ENCODE measurements at places on chromosomes 11 and 22.

DNA sequence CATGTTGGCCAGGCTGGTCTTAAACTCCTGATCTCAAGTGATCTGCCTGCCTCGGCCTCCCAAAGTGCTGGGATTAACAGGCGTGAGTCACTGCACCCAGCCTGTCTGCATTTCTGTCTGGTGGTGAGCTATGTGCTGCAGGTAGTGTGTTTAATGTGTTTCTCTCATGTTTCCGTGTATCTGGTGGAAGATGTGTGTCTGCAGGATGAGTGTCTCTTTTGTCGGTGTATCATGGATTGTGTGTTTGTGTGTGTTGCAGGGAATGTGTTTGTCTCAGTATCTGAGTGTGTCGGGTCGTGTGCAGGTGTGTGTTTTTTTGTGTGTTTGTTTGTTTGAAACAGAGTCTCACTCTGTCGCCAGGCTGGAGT is 16.1 kb downstream of the SCARF2 start:
- no peak for DNase-seq

- no peak for DNase-seq
Measured at GRCh38 chr11:56910046-56910773, 78.5 kb upstream of the OR5AK2 start.

DNA sequence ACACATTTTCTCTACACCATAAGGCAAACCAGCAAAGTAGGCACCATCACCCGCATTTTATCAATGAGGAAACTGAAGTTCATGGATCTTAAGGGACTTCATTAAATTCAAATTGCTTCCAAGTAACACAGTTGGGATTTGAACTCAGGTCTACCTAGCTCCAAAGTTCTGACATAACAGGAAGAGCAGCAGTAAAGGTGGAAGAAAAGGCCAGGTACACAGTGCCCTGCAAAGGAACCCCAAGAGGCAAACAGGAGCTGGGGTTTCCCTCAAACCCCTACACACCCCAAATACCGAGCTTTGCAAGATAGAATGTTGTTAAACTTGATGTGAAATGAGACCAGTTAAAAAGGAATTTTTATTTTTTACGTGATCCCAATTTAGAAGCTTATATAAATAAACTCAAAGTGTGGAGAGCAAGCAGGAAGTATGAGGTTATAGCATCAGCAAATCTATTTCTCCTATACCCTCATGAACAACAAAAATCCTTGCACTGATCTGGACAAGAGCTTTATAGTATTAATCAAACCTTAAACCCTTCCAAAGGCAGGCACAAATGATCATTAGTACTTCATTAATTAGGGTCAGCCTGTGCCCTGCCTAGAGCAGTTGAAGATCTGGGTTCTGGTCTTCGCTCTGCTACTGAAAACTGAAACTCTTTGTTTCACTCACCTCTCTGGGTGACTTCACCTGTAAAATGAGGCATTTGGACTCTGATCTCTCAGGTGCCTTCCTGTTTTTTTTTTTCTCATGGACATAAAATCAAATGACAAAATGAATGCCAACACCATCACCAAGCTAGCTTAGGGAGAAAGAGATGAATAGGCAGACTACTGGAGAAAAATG is 36.5 kb downstream of the SYTL2 start:
- no peak for DNase-seq

- DNase-seq: no peak
Measured at GRCh38 chr22:29782061-29782845, 15.1 kb downstream of the UQCR10 start.

DNA sequence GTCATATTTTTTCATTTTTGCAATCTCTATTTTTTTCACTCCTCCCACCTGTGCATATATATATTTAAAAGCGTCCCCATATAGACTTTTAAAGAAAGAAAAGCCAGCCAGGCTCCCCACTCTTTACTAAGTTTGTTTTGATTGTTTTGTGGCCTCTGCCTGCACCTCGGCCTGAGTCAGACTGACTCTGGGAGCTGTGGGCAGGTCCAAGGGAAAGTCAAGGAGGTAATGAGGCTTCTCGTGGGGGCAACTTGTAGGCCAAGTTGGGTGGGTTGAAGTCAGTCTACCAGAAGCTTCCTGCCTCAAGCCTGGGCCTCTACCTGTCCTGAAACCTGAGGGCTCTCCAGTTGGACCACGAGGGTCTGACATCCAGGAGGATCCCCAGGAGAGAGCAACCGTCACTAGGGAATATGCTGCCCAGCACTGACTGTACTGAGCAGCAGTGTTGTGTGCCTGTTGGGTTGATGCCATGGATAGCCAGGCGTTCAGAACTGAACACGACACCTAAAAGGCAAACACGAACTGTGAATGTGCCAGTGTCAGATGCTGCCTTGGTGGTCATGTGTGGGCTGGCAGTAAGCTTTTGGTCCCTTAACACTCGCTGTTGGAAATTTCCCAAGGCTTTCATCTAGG is 58.8 kb downstream of the BMAL1 start:
- DNase-seq: no peak

GRCh38 chr11:16126362-16126761 is 230.0 kb downstream of the SOX6 start:
- DNase-seq: no peak

DNA sequence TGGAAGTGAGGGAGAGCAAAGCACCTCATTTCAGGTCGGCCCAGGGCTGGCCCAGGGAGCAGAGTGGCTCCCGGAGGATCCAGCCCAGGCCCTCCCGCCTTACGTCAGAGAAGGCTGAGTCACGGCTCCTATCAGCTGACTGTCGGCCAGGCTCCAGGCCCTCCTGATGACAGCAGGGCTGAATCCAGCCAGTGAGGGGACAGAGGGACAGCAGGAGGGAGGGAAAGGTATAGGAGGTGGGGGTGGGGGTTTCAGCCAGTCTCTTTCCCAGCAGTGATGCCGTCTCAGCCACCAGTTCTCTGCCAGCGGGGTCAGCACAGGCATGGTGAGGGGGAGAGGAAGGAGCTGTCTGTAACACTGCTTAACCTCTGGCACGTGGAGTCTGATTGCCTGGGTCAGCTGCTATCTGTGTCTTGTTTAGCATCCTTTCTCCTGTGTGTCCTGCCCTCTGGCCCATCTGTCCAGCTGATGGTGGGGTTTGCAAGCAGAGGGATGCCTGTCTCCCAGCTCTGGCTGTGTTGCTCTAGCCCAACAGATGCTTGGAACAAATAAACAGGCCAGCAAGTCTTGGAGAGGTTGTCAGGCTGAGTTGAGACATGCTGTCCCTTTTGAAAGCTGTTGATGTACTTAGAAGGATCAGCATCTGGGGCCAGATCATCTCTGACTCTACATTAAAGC is 74.0 kb downstream of the ADAMTS15 start:
- DNase-seq: no peak

- no peak for DNase-seq
Measured at GRCh38 chr22:21443057-21443734, 24.0 kb upstream of the TMEM191C start.

- no peak for DNase-seq
Measured at GRCh38 chr11:3226846-3227567, 5.2 kb downstream of the MRGPRE start.

DNA sequence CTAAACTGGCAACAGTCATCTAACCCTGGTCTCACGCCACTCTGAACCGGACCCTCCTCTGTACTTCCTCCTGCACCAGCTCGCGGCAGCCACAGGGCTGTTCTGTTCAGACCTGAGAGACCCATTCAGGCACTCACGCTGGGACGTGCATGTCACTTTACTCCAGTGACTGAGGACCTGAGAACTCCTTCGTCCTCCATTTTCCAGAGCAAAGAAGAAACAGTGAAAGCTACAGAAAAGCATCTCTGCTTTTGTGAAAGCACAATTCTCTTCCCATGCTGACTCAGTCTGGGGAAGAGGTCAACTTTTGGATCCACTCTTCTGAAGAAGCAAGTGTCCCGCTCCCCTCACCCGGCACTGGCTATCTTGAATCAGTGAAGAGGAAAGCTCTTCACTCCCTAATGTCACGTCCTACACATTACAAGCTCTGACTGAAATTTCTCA is 24.5 kb downstream of the PISD start:
- no peak for DNase-seq

DNA sequence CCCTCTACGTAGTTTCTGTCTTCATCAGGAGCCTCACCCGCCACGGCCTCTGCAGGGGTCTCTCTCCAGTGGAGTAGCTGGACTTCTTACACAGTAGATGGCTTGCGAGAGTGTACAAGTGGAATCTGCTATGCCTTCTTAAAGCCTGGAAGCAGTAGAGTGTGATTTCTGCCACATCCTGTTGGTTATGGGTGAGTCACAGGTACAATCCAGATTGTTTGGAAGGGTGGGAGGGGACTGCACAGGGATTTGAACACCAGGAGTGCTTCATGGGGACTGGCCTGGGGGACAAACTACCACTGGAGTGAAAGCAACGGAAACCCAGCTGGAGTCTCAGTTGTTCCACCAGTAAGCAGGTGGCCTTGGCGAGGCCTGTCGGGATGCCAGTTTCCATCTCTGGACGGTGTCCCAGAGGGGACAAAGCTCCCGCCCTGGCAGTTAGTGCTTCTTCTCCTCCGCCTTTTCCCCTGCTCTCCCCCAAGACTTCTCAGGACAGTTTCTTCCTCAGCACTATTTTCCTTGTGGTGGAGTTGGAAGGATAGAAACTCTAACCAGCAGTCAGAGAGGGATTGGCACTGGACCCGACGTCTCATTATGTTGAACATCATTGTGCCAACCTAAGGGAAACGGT is 85.0 kb upstream of the RCN1 start:
- DNase-seq: no peak

DNA sequence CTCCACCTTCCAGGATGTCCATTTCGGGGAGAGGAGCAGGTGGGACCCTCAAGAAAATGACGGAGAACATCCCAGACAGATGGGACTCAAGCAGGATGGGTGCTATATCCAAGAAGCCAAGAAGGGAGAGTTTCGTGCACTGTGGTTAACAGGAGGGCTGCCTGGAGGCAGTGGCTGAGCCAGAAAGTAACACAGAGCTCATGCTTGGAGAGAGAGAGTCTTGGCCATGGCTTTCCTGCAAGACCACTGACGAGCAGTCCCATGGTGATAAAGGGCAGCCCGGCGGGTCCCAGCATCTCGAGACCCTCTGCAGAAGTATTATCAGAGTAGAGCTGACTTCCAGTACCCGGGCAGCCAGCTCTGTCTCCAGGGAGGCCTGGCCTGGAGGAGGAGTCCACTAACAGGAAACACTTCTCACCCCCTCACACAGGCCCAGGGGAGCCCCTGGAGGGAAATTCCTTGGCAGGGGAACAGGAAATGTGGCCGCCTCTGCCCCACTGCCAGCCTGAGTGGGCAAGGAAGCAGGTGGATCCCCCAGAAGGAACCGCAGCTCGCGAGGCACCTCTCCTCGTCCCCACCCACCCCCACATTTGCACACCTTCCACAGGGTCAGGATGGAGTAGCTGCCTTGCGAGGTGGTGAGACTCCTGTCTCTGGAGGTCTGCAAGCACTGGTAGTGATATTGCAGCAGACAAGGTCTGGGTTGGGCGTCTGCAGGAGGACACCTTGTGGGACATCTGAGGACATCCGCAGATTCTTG is 32.2 kb downstream of the CYTH4 start:
- no peak for DNase-seq

GRCh38 chr11:86443415-86443814 is 68.7 kb downstream of the CCDC81 start:
- no peak for DNase-seq

GRCh38 chr22:42090596-42091454 is at the start of gene NDUFA6:
Gene NDUFA6, minus strand, starts transcription at chr22:42090772. Its CDS starts 28 bp downstream, at chr22:42090744.
- DNase-seq: peak; percentile 96

DNA sequence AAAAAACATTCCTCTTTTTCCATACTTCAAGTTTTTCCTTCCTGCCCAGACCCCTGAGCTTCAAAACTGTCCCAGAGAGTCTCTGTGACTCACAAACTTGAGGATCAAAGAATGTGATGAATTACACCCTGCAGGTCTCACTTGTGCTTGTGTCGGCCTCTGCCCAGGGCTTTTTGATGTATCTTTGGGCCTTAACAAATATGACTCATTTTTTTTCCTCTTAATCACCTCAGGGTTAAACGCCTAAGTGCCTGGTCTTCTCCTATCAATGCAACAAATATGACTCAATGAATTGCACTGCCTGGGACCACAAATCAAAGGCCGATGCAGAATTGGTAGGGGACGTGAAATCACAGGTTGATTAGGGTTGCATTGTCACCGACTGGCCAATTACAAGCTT is 267.7 kb downstream of the LARGE1 start:
- no peak for DNase-seq

DNA sequence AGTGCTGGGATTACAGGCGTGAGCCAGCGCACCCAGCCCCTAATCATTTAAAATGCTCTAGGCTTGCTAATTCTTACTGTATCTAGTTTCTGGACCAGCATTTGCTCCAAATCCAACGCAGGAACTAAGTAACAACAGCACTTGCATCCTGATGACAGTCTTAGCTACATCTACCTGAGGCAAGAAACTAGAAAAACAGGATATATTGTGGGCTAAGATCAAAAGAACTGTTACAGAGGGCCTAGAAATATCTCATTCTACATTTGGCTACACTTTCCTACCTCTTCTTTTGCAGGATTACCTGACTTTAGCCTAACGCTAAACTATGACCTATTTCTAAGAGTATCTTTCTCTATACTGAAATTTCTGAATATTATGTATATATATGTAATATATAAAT is 7.8 kb downstream of the DCDC1 start:
- no peak for DNase-seq

- DNase-seq: no peak
Measured at GRCh38 chr11:79066456-79067351, 374.1 kb downstream of the TENM4 start.

- DNase-seq: no peak
Measured at GRCh38 chr11:6544921-6545850, 48.1 kb downstream of the DNHD1 start.

DNA sequence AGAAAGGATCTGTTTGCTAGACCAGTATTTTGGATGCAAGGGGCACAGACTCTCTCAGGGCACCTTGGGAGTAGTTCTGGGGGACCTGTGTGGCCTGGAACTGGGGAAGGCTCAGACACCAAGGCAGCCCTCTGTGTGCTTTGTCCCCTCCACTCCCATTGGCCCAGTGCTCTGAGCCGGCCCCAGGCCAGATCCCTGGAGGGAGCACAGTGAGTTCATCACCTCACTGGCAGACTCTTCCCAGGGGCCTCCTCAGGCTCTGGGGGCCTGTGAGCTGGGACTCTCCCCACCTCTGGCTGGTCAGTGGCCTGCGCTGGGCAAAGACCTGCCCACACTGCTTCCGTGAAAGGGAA is 51.7 kb downstream of the CHRDL2 start:
- DNase-seq: no peak

- DNase-seq: no peak
Measured at GRCh38 chr11:20000351-20001134, 159.7 kb downstream of the DBX1 start.

Data from activated T-cell treated with anti-CD3 and anti-CD28 coated beads for 48 hours (primary cell).